Stimulated activated CD4-positive, alpha-beta T cell treated with anti-CD3 and anti-CD28 coated beads, Interleukin-12 subunit alpha, Interleukin-12 subunit beta, amount 100 ng/mL, for 24 hours (primary cell): ENCODE measurements at places on chromosomes 6 and 20.

DNA sequence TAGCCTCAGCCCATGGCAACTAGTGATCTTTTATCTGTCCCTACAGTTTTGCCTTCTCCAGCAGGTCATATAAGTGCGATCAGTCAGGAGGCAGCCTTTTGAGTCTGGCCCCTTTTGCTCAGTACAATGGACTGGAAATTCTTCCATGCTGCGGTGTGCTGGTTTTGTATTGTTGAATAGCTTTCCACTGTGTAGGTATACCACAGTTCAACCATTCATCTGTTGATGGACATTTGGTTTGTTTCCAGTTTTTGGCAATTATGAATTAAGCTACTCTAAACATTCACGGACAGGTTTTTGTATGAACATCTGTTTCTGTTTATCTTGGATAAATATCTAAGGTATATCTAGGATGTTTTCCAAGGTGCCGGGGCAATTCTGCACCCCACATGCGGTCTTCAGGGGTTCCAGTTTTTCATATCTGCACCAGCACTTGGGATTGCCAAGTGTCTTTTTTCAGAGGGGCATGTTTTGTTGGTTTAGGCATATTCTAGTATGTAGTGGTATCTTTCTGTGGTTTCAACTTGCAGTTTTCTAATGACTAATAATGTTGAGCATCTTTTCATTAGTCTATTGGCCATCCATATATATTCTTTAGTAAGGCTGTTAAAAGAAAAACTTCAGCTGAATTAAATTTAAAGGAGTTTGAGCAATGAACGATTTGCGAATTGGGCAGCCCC, 141.0 kb downstream of the TFAP2C start:
- no peak for DNase-seq

GRCh38 chr6:38015341-38015740, 195.8 kb downstream of the ZFAND3 start:
- no peak for DNase-seq

GRCh38 chr6:21188505-21189223, 404.9 kb upstream of the SOX4 start:
- no peak for DNase-seq

- no peak for DNase-seq
Measured at GRCh38 chr6:43009124-43009523, 4.6 kb downstream of the MEA1 start.

GRCh38 chr6:5453546-5453945, 192.2 kb downstream of the FARS2 start:
- no peak for DNase-seq

DNA sequence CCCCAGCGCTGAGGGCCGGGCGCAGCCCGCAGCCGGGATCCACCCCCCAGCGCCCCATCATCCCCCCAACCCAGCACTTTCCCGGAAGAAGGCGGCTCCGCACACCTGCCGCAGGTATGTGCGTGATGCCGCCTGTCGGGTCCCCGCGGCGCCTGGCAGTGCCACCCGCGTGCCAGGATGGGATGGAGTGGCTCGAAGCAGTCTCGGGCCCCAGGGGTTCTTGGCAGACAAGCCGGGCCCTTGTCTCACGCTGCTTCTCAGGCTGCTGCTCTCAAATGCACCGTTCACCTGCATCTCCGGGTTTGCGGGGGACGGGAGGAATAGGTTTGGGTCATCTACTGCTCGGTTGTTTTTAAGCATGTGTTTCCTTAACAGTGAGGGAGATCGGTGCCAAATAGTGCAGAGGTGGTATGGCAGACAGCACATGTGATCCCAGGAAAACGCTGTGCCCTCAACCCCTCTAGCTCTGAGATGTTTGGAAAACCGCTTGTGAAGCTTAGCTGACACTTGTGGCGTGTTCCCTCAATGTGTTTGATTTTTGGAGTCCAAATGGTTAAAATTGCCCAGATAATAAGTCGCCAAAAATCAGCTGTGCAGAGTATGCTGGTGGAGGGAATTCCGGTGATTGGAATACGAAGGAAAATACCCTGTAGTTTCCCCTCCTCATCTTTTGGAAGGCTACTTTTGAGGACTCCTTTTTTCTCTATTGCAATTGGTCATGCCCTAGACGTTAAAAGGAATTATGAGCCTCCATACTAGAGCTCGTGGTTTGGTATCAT, 926 bp downstream of the MYLIP start:
- no peak for DNase-seq

DNA sequence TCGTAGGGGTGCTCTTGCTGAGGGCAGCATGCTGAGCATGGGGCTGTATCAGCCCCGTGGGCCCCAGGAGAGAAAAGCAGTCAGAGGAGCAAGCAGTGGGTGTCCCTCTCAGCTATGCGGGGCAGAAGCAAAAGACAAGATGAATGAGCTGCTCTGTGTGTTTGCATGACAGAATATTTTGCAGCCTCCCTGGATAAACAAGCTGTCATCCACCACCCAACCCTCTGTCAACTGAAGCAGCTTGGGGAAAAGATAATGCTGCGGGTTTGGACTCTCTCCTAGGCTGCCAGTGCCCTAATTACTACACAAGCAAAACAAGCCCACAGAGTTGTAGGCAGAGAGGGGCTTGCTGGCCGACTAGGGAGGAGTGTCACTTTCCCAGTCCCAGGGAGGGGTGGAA, 82.3 kb upstream of the PTPRT start:
- DNase-seq = no peak

DNA sequence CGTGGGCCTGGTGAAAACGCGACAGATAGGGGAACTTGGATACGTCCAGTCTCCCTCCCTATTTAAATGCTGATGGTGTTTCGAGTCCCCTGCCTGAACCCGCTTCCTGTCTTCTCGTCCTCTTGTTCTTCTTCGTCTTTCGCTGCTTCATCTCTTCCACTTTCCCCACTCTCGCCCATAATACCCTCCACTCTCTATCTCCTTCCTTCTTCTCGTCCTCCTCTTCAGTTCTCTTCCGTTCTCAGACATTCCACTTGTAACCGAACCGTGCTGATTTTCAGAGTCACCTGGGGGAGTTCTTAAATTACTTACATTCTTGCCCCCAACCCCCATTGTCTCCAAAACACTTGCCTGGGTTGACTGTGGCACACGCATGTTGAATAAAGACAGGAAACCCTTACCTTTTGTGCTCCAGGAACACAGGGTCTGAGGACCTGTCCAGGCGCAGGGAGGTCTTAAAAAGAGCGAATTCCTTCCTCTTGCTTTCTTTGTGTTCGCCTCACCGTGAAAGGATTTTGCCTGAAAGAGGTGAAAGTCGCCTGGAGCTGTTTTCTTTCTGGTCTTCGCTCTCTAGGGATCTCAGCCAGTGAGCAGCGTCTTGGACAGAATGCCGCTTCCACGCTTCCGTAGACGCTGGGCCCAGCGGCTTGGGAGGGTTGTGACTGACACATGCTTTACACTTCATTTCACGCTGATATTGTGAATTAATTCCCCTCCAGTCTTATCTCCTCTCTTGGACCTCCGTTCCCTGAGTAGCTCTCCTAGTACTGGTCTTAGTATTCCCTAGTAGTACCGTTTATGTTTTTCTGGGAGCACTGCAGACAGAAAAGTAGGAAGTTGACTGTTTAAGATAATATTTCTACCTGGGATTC, 184.0 kb downstream of the GPX5 start:
- DNase-seq = no peak

DNA sequence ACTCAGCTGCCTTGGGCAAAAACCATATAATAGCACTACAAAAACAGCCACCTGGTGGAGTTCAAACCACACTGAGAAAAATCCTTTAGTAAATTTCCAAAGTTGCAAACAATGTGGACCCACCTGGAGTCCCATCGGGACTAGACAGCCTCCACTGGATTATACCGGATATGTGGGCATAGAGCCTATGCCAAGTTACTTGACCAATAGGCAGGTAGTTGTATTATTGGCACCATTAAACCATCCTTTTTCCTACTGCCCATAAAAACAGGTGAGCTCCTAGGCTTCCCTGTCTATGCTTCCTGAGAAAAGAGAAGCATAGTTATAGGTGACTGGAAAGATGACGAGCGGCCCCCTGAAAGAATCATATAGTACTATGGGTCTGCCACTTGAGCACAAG, 51.7 kb upstream of the ADGRF4 start:
- DNase-seq = no peak

DNA sequence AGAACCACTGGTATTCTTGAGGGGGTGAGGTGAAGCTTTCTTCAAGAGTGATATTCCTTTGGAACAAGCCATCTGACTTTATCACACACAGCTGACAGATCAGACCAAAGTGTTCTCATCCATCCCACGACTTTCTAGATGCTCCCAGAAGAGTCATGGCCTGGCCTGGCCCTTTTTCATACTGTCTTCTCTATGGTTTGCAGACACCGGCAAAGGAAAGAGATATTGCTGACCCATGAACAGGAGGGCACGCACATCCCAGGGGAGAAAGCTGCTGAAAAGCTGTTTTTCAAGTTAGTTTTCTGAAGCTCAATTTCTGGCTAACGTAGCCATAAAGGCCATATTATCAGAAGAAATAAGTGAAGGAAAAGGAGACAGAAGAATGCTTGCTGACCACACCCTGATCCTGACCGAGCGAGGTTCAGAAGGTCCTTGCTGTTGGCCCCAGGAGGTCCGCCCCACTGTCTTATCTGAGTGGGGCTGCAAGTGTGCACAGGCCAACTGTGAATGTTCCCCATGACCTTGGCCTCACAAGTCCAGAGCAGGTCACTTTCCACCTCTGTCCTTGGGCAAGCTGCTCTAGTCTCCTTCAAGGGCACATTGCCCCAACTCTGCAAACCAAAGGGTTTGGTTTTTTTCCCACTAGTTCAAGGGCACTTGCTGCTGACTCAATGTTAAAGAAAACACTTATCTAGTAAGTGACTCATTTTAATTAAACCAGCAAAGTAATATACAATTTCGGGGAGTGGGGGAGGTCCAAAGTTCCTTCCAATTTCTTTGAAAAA, 2.0 kb downstream of the ACSS1 start:
- no peak for DNase-seq

DNA sequence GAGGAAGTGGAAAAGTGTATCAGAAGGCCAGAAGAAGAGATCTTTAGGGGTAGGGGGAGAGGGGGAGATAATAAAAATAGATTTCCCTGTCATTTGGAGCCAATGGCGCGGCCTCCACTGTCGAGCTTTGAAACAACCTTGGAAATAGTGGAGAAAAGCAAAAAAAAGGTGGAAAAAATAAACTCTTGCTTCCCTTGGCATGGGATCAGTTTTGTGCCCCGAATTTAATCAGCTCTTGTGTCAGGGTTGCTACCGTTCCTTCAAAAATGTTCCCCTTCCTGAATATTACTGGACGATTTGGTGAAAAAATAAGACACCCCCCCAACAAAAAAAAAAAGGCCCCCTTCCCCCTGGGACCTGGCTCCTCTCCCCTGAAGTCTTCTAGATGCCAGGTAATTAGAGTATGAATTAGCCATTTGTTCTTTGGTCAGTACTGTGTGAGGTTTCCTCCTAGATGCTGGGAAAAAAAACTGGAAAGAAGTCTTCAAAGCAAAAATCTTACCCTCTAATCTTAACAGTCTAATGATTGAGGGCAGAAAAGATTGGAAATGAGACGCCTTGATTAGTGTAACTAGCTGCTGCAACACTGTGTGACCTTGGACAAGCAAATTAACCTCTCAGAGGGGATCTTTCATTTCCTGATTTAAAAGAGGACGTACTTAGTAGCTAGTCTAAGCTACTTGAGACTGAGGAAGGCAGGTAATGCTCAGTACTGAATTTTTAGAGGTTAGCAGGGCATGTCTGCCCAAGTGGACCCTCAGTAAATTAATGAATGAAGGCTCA, 872 bp upstream of the RBM39 start:
- no peak for DNase-seq

- no peak for DNase-seq
Measured at GRCh38 chr6:148653138-148653776, 93.6 kb upstream of the UST start.

DNA sequence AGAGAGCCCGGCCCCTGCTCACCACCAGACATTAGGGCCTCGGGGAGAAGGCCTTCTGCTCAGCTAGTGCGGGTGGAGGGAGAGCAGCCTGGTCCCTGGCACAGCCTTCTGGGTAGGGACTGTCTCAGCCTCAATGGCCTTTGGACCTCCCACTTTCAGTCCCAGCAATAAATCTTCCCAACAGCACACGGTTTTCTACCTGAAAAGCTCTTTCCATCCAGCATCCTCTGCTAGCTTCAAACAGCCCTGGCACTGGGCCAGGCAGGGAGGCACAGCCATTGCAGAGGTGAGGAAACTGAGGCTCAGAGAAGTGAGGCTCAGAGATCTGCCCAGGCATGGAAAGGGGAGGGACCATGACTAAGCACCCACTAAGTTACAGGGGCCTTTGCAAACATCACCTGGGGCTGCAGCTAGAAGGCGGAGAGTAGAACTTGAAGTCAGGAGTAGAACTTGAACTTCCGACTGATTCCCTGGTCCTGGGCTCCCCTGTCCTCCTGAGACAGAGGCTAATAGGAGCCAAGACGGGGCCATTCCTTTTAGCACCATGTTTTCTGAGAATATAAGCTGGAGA, 43.9 kb upstream of the NOL4L start:
- DNase-seq = no peak

GRCh38 chr20:34560141-34560523, 1.6 kb downstream of the MAP1LC3A start:
- DNase-seq = no peak

DNA sequence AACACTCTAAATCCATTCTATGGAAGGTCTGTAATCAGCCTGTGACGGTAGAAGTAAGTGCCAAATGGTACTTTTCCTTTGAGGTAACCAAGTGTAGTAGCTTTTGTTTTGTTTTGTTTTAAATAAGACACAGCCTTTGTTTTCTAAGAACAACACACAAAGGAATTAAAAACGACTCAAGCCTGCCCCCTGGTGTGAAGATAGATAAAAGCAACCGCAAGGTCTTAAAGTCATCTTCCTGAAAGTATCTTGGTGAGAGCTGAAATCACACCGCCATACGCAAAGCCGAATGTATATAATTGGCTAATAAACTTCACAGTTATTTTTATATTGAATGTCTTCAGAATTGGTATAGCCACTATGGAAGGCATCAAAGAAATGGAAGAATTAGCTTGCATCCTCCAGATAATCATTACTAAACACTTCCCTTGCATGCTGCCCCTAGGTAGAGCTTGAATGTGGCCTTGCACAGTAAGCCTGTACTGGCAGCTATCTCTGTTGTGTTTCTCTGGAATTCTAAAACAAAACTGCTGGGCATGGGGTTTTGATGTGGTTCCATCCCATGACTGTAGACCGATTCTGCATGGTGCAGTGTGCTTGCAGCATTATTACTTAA, 95.6 kb downstream of the LAMP5 start:
- DNase-seq = peak; percentile 43

DNA sequence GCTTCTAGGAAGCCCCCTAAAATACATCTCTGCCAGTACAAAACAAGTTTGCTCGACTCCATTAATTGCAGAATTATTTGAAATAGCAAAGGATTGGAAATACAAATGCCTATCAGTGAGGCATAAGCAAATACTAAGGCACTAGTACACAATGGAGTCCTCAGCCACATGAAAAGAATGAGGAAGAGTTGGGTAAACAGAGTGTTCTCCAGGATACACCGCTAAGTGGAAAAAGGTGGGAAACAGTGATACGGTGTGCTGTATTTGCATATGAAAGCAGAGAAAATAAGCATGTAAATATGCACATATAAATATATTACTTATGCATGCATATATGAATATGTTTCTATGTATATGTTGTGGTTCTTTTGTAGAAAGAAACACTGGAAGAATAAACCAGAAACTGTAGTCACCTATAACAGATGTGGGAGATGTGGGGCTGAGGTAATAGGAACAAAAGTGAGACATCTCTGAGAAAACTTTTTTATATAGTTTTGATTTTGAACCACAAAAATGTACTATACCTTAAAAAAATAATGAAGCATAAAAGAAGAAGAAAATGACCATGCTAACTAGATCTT, 143.4 kb upstream of the MYLIP start:
- no peak for DNase-seq

- no peak for DNase-seq
Measured at GRCh38 chr6:121830736-121831135, 395.3 kb downstream of the GJA1 start.
